ENCODE measurements at places on chromosomes 2 and 18.
A peak's percentile ranks its signal among the peaks of the same experiment; 100 is the strongest.

DNA sequence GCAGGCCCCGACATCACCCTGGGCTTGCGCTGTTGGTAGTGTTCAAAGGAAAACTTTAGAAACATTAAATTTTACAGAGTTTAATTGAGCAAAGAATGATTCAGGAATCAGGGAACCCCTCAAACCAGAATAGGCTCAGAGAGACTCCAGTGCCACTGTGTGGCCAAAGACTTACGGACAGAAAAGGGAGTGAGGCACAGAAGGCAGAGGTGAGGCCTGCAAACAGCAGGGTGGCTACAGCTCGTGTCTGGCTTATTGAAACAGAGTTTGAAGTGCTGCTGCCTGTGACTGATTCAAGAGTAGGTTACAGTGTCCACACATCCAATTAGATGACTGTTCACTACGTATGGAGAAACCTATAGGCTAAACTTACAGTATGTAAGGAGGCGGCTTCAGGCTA lies 2.4 kb upstream of the CTDP1 start:
- DNase-seq = no peak

DNA sequence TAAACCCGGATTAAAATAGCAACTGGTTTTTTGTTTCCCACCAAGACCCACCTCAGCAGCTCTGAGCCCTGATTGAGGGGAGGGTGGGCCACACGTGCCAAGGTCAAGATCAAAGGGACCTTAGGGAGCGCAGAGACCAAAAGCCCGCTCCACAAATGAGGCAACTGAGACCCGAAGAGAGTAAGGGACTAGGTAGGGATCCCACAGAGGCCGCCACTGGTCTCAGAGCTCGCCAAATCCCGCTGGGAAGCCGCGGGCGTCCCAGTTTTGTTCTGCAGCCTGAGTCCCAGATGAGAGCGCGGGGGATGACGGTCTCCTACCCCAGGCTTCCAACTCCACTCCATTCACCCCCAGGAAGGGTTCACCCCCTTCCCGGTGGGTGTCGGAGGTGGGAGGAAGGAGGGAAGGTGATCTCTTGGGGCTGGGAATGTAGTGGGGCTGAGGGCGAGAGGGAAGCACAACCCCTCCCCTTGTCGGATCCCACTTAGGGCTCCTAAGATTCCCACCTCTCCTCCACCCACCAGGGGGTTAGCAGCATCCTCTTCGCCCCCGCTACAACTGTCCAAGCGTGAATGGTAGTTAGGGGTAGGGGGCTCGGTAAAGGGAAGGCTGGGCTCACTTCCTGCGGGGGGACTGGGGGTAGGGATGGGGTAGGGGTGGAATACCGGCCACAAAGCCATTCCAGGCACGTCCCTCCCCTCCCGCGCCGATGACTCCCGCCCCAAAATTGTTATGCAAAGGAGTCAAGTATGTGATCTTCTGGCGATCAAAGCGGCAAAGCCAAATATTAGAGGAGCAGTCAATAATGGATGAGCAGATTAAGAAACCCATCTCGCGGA lies 7.3 kb upstream of the EN1 start:
- no peak for DNase-seq

GRCh38 chr2:17245906-17246305 lies 272.3 kb downstream of the RAD51AP2 start:
- no peak for DNase-seq

DNA sequence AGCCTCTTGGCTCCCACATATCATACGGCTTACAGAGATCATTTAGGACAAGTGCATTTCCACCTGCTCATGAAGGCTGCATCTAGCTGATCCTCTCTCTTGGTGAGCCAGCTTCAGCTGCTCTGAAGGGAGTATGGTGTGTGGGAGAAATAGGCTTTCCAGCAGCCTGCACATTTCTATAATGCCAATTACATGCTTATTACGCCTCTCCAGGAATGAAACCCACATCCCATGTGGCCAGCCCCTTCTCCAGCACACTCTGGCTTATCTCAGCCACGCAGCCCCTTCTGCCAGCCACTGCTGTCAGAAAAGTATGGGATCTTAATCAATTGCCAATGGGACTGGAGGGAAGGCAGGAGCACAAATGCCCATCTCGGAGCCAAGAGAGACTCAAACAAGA lies 117.5 kb downstream of the GALNT14 start:
- no peak for DNase-seq

DNA sequence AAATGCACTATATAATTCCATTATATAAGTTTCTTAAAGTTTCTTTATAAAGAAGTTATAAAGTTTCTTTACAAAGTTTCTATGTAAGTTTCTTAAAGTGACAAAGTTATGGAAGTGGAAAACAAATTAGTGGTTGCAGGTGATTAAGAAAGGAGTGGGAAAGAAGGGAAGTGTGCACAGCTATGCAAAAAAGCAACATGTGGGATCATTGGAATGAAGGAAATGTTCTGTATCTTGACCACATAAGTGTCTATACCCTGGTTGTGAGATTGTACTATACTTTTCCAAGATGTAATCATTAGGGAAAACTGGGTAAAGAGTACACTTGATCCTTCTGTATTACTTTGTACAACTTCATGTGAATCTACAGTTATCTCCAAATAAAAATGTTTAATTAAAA lies 1541.1 kb downstream of the LRP1B start:
- no peak for DNase-seq

DNA sequence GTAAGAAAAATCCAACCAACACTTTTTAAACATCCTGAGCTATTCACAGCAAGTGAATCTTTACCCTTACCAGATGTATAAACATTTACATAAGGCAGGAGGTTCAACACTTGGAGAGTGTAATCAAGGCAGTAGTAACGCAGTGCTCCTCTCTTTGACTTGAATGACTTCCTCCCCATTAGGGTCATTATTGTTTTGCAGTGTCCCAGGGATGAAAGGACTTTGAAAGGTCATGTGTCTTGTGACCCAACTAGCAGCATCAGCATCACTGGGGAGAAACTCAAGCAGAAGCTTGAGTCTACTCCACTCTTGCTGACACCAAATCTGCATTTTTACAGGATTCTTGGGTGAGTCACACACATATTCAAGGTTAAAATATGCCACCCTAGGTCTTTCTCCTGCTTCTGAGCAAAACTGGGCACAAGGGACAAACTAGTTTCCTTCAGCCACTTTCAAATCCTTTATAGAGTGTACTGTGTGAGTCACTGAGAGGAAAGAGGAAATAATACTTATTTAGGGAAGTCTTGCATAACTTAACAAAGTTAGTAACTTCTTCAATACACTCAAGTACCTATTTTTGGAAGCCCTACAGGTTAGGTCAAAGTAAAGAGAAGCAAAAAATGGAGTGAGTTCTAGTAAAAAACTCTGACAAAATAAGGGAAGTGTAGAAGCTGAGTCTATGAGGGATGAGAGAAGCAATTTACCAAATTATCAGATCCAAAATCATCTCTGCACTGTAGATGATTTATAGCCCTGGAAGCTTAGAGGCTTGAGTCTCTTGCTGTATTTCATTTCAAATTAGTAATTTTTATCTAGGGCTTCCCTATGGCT lies 51.0 kb upstream of the EML4 start:
- DNase-seq = no peak

GRCh38 chr2:181984814-181985631 lies 630 bp upstream of the PPP1R1C start:
- DNase-seq = no peak

DNA sequence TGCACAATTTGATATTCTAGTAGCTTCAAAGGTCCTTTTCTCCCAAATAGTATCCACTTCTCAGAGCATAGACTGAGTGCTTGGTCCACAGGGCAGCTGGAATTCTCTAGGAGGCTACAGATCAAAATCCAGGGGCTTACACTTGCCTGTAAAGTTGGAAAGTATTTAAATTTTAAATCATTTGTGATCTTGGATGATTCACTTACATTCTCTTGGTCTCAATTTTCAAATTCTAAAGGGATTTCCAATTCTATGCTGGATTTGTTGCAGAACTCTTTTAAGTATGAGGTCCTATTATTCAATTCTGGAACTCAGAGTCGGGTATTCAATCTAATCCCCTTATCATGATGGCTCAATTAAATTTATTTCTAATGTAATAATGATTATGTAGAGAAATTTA lies 492.3 kb downstream of the NYAP2 start:
- no peak for DNase-seq

DNA sequence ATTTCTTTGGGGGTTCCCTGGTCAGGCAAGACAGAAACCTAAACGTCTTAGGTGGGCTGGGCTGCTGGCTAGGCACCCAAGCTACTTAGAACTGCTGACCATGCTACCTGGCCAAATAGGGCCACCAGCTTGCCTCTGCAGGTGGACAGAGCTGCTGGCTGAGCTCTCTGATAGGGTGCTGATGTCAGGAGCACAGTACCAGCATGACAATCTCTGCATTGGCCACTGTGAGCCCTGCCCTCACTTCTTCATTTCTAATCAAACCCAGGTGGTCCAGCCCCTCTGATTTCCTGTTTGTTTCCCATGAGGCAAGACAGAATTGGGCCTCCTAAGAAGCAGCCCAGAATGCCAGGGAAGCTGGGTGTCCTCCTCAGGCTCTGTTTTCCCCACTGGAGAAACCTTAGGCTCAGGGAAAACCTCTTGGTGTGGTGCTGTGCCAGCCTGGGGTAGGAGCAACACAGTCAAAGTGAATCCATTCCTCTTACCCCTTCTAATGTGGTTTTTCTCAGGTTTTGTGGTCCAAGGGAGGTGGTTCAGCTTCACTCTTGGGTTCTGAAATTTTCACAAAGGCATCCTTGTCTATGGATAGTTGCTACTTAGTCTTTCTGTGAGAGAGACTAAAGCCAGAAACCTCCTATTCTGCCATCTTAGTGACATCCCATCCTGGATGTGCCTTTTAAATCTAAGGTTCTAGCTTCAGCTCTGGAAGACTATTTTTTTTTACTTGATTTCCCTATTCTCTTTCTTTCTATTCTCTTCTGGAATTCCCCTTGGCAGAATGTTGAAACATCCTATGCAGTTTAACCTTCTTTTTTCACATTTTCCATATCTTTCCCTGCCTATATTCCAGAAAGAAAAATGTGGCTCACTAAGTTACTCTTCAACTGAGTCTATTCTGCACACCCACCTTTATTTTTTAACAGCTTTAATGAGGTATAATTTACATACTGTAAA lies 15.2 kb downstream of the SP100 start:
- DNase-seq = no peak

DNA sequence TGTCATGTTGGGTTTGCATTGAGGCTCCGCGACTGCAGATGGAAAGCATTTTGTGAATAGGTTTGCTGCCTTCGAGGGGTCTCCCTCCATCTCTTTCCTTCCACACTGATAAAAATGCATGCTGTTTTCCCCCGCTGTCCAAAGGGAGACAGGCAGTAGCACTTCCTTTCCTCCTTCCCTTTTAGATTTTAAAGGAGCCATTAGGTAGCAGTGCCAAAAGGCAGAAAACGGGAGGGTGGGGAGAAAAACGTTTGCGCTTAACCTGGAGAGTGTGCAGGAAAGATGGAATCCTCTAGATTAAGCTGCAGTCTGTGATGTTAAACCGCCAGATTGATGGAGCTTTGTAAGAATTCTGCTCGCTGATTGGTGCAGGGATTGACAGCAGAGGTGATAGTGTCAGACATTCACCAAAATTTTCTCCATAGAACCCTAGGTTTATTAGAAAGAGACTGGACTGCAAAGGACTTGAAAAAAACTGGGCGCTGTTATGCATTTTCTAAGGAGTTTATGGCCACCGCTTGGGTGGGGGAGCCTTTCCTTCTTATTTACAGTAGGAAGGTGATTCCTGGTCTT lies 688 bp downstream of the MAPRE2 start:
- no peak for DNase-seq

DNA sequence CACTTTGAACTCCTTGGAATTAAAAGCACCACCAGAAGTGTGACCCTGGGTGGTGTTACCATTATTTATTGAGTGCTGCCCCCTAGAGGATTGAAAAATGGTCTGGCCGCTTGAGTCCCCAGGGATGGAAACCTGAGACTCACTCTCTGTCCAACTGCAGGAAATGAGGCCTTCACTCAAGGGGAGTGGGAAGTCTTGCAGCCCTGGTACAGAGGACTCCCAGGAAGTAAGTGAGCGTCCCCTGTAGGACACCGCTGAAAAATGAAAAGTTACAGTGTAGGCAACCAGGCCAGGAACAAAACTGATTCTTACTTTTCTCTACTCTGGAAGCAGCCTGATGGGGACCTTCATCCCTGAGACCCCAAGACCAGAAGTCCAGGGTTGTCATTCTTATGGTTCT lies 2.2 kb upstream of the NRP2 start:
- DNase-seq = peak; percentile 48

DNA sequence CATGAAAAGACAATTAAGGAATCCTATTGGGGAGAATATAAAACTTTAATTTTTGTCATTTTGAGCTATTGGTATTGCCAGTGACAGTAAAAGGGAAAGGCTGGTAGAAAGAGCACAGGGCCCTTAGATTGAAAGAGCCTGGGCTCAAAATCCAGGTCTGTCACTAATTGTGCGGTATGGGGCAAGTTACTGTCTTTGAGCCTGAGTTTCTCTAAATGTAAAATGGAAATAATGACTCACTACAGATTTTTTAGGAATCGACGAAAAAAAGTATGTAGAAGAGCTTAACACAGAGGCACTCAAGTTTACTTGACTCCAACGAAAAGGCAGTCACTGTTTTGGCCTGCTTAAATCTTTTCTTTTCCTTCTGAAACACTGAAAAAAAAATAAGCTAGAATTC lies 7.0 kb downstream of the NDUFV2 start:
- DNase-seq = no peak

DNA sequence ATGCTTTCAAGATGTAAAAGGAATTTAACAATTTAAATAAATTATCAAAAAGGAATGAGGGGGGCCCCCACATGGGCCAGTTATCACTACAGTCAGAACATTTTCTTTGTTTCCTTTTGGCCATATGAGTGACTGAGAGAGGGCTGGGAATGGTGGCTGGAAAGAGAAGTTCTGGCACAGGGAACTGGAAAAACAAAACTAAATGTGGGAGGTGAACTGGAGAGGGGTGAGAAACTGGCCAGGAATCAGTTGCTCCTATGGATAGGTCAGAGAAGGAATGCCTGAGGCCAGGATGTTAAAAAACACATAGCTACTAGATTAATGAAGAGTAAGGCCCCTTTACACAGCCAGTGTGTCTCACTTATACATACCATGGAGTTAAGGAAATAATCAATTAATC lies 121.0 kb downstream of the RBMS1 start:
- DNase-seq = no peak

- DNase-seq = no peak
Measured at GRCh38 chr2:238743243-238744065, 104.4 kb upstream of the TWIST2 start.

- DNase-seq = no peak
Measured at GRCh38 chr2:144181001-144181400, 338.9 kb downstream of the ZEB2 start.

- DNase-seq = no peak
Measured at GRCh38 chr2:101818531-101819451, 121.3 kb downstream of the MAP4K4 start.

DNA sequence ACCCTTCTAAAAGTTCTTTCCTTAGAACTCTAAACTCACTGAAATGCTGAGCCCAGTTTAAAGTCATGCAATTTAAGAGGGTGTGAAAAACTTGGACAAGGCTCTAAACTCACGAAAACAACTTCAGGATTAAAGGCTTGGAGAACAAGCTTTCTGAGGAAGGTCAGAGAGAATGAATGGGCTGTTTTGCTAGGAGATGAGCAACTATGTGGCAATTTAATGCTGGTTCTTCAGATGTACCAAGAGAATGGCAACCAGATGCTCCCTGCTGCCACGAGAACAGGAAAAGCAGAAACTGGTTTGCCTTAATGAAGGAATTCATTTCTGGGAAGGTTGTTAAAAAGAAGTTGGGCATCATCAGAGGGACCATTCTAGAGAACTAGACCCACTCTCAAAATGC lies 77.8 kb upstream of the PMAIP1 start:
- DNase-seq = no peak
